ENCODE measurements at places on chromosomes 3 and 15.

GRCh38 chr15:39621976-39622375 is 41.1 kb downstream of the THBS1 start:
- no peak for DNase-seq

DNA sequence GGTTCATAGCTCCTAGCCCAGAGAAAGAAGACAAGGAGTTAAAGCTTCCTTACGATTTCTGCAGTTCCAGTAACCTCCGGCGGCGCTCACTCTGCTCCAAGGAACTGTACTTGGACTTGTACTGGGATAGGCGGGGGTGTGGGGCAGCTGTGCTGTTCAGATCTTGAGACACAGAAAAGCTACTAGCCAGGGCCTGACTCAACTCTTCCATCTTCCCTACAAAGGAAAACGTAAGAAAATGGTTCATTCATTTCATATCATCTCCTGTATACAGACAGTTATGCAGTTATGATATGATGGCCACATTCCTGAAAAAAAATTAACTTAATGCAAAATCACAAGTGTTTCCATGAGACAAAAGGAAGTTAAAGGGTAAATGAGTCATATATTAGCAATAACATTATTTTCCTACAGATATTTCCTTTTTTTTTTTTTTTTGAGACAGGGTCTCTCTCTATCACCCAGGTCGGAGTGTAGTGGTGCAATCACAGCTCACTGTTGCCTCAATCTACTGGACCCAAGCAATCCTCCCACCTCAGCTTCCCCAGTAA is 4.6 kb downstream of the SNUPN start:
- DNase-seq = no peak

GRCh38 chr15:99333981-99334380 is 82.7 kb downstream of the LRRC28 start:
- no peak for DNase-seq

DNA sequence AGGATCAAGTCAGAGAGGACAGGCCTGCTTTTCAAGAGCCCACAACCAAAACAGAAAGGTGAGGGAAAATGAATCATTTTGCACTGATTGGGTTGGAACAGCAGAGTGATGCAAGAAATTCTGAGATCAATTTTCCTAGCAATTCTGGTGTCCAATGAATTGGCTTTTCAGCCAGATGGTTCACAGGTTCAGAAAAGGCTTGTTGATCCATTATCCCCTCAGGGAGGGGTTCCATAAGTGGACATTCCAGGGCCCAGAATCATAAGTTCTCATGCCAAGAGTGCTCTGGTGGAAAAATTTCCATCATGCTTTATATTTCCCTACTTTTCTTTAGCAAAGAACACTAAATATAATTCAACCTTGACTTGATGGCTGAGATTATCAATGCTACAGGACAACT is 16.2 kb downstream of the RBP2 start:
- no peak for DNase-seq

DNA sequence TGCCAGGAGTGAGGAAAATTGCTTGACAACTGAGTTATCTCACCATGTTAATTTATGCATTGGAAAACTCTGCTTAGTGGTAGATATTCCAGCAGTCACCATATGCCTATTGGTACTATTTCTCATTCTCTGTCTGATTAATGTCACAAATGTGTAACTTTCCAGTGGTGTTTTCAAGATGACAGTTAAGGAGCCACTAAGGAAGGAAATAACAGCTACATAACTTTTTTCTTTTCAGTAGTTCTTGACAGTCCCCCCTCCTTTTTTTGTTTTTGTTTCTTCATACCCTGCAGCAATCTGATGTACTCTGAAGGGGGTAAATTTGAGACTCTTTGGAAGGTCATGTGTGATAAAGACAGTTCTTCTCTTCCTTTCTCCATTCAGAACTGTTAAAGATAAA is 13.1 kb downstream of the RASA2 start:
- DNase-seq = no peak
